MG63 (cell line): ENCODE measurements at places on chromosomes 7 and 10. TPM values are rescaled to one million over a fixed set of nuclear protein-coding genes. Genes with fewer than 3 reads are reported as not detected.

The ZNF365 gene
- total RNA-seq, result 0.89 and 1.5 TPM in 2 replicates

The C10orf62 gene
- total RNA-seq, result not detected in 2 replicates

The ITPRID1 gene
- total RNA-seq, result not detected in 2 replicates

The FLNC gene
- total RNA-seq, result 71.1 and 93.1 TPM in 2 replicates

The PHKG1 gene
- total RNA-seq, result 5.5 TPM in 1 of 2 replicates, not detected in the other

The GFRA1 gene
- total RNA-seq, result 27.6 and 47.6 TPM in 2 replicates

The SLC26A5 gene
- not detected in 2 replicates for total RNA-seq

The RGS10 gene
- total RNA-seq, result 33.7 and 41.1 TPM in 2 replicates

The TBATA gene
- total RNA-seq, result not detected in 2 replicates

The CLCN1 gene
- not detected in 2 replicates for total RNA-seq

The CDHR1 gene
- total RNA-seq, result not detected in 2 replicates

The PANK1 gene
- total RNA-seq, result 0.30 and 3.9 TPM in 2 replicates

The TAS2R41 gene
- total RNA-seq, result not detected in 2 replicates

The PNLIP gene
- total RNA-seq, result not detected in 2 replicates

The PCDH15 gene
- 0.81 TPM in 1 of 2 replicates, not detected in the other for total RNA-seq

The FAM25A gene
- total RNA-seq, result 12.0 TPM in 1 of 2 replicates, not detected in the other

The TUBB8 gene
- total RNA-seq, result not detected in 2 replicates

The SH2D4B gene
- total RNA-seq, result not detected in 2 replicates

The C1QL3 gene
- not detected in 2 replicates for total RNA-seq

The IFIT1B gene
- total RNA-seq, result not detected in 2 replicates

The PIK3AP1 gene
- total RNA-seq, result 0.02 and 1.2 TPM in 2 replicates

The PAPOLB gene
- 0.94 TPM in 1 of 2 replicates, not detected in the other for total RNA-seq

The ZKSCAN5 gene
- 4.4 and 9.4 TPM in 2 replicates for total RNA-seq

The PRRT4 gene
- total RNA-seq, result not detected in 2 replicates

The PRPS1L1 gene
- not detected in 2 replicates for total RNA-seq

The TRIM24 gene
- 4.1 and 4.4 TPM in 2 replicates for total RNA-seq

The GIMAP5 gene
- not detected in 2 replicates for total RNA-seq

The CALHM1 gene
- not detected in 2 replicates for total RNA-seq

The GSTO2 gene
- 0.62 and 1.8 TPM in 2 replicates for total RNA-seq

The UPK3BL2 gene
- total RNA-seq, result 2.5 TPM in 1 of 2 replicates, not detected in the other

The CLRN3 gene
- total RNA-seq, result not detected in 2 replicates

The BTBD16 gene
- total RNA-seq, result not detected in 2 replicates

The VAX1 gene
- total RNA-seq, result not detected in 2 replicates

The FAM25G gene
- not detected in 2 replicates for total RNA-seq

The LEP gene
- not detected in 2 replicates for total RNA-seq

The AKR1C8 gene
- total RNA-seq, result not detected in 2 replicates

The EGFR gene
- total RNA-seq, result 20.3 and 21.0 TPM in 2 replicates
